ENCODE measurements at places on chromosomes 4 and X.

DNA sequence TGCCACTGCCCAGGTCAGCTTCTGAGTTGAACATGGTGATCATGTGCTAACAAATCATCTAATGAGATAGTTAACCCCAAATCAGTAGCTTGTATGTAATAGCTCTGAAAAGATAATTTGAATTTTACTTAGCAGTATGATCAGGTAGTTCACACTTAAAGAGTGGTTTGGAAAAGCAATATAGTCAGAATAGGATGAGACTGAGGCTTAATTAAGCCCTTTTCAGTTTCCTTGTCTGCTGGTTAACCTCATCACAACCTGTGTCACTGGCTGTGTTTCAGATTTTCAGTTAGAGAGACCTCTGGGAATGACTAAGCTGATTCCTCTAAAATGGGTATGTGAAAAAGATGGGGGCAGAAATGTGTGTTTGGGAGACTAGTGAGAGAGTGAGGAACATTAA lies 38.1 kb downstream of the GPR174 start:
- DNase-seq = no peak

DNA sequence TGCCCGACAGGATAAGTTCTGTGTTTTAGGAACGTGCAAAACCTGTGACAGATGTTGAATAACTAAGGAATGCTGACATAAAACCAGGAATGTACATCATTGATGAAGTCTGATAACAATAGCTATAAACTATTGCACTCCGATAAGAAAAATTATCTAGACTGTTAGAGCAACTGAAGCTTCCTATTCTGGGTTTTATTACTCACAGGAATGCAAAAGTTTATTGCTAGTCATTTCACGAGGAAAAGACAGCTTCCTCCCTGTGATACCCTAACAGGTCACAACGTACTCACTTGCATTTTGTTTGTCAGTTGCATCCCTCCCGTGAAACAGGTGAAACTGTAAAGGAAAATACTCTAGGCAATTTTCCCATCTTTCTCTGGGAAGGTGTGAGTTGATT lies 65.9 kb downstream of the CLDN22 start:
- DNase-seq = no peak

GRCh38 chrX:70087857-70088630 lies 25.8 kb downstream of the OTUD6A start:
- DNase-seq = peak; percentile 11

- no peak for DNase-seq
Observed at GRCh38 chr4:2395584-2395983, 22.9 kb downstream of the ZFYVE28 start.

DNA sequence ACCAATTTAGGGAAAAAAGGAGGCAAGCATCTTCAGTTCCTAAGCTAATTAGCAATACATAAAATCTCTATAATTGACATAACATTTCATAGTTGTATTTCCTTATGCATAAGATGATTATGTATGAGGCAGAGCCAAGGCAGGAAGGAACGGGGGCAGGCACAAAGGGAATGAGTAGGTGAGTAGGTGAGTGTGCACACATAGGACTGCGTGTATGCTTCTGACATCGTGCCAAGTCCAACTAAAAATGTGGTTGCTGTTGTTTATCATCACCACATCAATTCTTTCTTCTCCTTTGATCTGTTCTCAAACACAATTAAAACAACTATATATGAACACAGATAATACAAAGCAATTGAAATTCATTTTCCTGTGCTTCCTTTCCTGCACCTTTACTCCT lies 131.2 kb downstream of the UNC5C start:
- DNase-seq = no peak

- no peak for DNase-seq
Observed at GRCh38 chrX:103092942-103093341, at the start of gene NXF3. Gene NXF3 (minus strand): TSS chrX:103093143. CDS start chrX:103093023, 120 bp downstream.

DNA sequence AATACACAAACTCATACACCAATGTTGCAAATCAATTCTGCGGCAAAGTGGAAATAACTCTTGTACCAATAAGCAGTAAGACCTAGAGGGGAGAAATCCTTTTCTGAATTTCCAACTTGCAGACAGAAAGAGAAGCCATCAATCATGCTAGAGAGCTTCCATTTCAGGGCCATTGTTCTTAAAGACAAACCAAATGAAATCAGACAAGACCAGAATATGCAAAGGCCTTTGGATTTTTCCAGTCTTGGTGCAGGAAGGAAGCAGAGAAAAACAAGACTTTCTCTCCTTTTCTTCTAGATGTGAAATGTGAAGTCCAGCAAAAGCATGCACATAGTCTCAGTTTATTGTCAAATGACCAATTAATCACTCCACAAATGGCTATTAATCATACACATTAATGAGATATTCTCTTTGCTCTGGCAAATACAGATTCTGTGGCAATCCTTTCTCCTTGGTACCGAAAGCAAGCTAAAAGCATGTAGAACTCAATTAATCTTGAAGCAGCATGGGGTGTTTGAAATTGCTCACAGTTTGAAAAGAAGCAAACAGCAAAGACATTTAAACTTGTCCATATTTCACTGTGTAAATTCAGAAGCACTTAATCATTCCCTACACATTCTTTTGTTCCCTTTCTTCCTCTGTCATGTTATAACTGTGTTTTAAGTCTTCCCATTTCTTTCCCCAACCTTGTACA lies 466.1 kb downstream of the GPAT3 start:
- DNase-seq = no peak

DNA sequence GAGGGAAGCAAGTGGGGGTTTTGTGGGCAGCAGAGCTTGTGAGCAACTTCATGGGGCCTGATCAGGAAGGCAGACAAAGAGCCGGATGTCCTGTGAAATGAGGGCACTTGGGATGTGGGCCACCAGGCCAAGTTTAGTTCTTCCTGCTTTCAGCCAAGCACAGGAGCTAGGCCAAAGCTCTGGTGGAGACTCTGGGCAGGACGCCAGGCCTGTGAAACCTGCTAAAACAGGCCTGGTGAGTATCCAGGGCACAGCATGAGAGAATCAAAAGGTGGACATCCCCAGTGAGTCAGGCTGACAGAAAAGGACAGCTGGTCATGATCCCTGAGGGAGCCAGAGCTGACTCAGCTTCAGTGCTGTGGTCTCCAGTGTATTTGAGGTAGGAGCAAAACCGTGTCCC lies 95.7 kb downstream of the NPNT start:
- peak; percentile 96 for DNase-seq
